ENCODE measurements at places on chromosomes 13 and 19. TPM values are rescaled to one million over a fixed set of nuclear protein-coding genes. Genes with fewer than 3 reads are reported as not detected.

The ONECUT3 gene
- not detected for total RNA-seq

The CGB8 gene
- not detected for total RNA-seq

The ADGRE3 gene
- total RNA-seq = 1.2 TPM

- peak; percentile 43 for DNase-seq
Observed at GRCh38 chr13:29849071-29849631, 1.3 kb downstream of the UBL3 start.

- DNase-seq = peak; percentile 81
Observed at GRCh38 chr19:40279120-40279551, 6.0 kb downstream of the AKT2 start.

GRCh38 chr13:110265341-110265681 lies 41.6 kb downstream of the COL4A1 start:
- no peak for DNase-seq

DNA sequence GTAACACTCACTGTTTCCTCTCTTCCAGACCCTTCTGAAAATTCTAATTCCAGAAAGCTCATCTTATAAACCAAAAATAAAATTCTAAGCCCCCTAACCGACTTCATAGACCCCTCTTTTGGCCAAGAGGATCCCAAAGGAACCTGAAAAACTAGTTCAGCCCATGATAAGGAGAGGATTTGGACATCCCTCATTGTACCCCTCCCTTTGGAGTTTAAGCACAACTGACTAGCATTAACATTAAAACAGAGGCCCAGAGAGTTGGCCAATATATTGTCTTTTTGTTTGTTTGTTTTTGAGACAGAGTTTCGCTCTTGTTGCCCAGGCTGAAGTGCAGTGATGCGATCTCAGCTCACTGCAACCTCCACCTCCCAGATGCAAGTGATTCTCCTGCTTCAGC lies 34.2 kb upstream of the MUC16 start:
- no peak for DNase-seq

- DNase-seq = no peak
Observed at GRCh38 chr13:45143346-45143751, 23.0 kb downstream of the GTF2F2 start.

DNA sequence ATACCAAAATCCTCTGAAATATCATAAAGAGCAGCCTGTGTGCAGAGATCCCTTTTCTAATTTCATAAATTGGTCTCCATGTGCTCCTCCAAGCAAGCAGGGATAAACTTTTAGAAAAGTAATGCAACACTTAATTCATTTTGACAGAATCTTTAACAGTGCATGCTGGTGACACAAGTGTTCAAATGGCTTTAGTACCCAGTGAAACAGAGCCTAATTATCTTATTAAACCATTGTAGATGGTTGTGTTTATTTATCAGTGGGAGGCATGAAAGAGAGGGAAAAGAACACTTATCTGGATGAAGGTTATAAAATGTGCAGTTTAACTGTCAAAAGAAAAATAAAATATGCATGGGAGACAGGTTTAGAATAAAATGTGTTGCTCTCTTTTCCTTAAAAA lies 945.0 kb upstream of the PCDH20 start:
- no peak for DNase-seq

Measured in skin of body (tissue), 3 donors.